ENCODE measurements at places on chromosomes 11 and 22.

DNA sequence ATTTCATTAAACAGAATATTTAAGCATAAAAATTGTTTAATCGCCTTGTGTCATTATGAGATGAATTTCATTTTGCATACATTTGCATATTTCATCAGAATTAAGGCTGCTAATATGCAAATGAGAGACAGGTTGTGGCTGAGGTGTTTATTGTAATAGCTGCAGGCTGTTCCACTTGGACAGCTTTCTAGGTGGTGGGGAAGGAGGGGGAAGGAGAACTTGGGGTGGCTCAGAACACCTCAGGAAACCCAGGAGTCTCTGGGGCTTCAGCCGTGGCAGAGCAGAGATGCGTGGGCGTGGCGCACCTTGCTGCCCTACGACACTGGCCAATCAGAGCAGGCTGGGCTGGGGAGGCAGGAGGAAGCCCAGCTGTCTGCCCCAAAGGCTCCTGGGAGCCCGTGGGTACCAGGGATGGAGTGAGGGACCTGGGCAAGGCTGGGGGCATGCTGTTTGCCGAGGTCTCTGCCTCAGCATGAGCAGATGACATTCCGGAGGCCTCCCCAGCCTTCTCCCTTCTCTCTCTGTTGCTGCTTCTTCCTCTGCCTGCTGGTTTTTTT is 542.9 kb downstream of the MN1 start:
- no peak for DNase-seq

DNA sequence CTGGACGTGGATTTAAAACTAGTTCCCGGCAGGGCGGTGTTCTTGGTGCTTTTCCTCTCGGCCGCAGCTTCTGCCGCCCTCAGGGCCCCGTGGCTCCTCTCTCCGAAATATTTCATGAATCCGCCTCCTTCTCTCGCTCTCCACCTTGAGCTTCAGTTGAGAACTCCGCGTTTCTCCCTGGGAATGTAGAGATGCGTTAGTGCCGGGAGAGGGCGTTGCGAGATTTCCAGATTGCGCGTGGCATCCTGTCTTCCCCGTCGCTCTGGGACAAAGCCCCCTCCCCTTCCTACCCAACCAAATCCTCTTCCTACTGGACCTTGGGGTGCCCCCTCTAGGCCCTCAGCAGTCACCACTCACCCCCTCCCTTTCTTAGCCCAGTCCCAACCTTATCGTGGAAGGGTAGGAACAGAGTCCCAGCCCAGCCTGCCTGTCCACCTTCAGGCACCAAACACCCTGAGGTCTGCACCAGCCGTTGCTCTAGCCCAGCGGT is 15.5 kb upstream of the RAC2 start:
- DNase-seq = peak; percentile 55

DNA sequence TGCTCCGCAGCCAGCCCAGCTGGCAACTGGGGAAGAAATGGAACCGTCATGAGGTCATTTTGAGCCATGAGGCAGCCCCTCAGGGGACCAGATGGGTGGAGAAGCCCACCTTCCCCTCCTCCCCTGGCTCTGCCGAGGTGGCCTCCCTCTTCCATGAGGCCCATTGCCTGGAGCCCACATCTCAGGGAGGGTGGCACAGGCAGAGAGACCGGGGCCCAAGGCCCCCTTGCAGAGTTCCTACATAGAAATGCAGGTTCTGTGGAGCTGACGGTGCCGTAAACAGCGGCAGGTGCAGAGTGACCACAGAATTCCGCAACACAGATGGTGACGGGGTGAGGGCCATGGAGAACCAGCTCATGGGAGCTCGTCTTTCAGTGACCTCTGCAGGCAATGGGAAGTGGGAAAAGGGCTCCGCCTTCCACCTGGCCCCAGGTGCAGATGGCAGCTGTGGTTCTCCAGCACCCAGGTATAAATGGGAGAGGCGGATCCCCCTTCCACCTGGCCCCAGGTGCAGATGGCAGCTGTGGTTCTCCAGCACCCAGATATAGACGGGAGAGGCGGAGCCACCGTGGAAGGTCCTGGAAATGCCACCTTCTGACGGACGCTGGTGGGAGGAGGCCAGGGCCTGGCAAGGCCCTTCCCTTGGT is 765.4 kb downstream of the BRD1 start:
- no peak for DNase-seq

DNA sequence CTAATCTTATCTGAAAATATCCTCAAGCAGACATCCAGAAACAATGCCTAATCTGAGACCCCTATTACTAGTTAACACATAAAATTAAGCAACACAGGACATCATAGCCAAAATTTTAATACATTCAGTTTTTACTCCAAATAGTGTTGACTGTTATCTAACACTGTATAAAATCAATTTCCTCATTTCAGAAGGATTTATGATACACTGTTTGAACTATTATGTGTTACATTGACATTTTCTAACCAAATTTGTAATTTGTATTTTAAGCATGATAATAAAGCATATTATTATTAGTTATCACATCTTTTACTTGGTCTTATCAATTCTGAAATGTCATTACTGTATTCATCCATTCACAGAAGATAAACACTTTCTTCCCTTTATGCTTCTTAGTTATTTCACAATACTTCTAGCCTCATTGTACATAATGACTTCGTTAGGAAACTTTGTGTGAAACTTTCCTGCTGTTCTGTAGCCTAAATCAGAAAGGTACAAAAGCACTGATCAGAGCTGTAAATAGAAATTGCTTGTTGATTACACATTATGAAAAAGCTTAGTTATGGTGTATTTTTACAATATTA is 1248.9 kb downstream of the JRKL start:
- DNase-seq = no peak

GRCh38 chr11:122234780-122235179 is 118.8 kb upstream of the BLID start:
- no peak for DNase-seq
